Left renal cortex interstitium (tissue), 4 donors: ENCODE measurements at places on chromosomes 11 and 22. TPM values are rescaled to one million over a fixed set of nuclear protein-coding genes. Genes with fewer than 3 reads are reported as not detected.

DNA sequence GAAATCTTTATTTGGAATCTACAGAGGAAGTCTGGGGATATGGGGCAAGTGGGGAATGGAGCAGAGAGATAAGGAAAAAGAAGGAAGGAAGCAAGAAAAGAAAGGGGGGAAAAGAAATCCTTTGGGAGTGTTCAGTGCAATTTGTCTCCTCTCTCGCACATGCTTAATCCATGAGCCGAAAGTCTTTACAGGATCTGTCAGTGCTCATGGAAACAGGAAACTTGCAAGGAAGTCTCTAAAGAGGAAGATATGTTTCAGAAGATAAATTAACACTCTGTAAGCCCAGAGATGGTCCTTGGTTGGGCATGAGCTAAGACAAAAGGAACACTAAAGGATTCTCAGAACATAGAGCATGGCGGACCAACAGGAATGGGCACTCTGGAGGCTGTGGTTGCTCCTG is 47.9 kb upstream of the FLI1 start:
- DNase-seq: no peak

- DNase-seq: no peak
Observed at GRCh38 chr11:69427906-69428880, 53.3 kb upstream of the LINC01488 start.

GRCh38 chr11:70583781-70584218 is 185.5 kb downstream of the CTTN start:
- no peak for DNase-seq

SLC22A9 gene
- polyA plus RNA-seq: not detected

DNA sequence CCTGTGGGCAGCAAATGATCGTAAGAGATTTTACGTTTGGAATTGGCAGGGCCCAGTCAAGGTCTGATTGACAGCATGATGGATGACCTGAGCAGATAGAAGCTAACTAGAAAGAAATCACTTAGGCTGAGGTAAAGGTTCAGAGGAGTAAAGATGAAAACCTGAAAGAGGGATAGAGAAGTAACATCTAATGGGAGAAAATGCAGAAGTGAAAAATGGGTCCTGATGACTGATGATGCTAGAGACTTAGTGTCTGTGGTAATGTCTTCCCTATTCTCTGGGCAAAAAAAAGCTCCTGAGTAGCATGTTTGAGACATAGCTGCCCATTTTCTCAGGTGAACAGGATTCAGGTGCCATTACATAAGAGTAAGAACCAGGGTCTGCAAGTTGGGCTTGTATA is 628.8 kb upstream of the ANO5 start:
- DNase-seq: no peak

GRCh38 chr11:67409261-67409666 is 5.4 kb downstream of the TBC1D10C start:
- no peak for DNase-seq

DNA sequence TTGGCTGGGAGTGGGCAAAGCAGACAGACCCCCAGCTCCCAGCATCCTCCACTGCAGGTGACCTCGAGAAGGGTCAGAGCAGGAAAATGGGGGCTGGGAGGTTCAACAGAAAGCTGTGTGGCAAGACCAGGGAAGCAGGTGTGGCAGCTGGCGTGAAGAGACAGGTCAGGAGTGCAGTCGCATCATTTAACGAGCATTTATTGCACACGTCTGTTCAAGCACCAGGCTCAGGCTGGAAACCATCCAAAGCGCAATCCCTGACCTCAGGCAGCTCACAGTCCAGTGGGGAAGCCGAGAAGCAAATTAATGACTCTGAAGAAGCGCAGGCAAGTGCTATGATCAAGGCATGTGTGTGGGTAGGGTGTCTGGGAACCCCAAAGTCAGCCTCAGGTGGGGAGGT is 7.4 kb downstream of the SLC25A45 start:
- no peak for DNase-seq

LUZP2 gene
- polyA plus RNA-seq: 1.3 TPM

CD44 gene
- 10.7 TPM for polyA plus RNA-seq

- DNase-seq: no peak
Observed at GRCh38 chr11:45225277-45225676, 60.9 kb downstream of the SYT13 start.

MMP7 gene
- 22.7 TPM for polyA plus RNA-seq

GRCh38 chr11:83025267-83025704 is 46.4 kb downstream of the RAB30 start:
- DNase-seq: no peak

UBQLN3 gene
- polyA plus RNA-seq: not detected

- no peak for DNase-seq
Observed at GRCh38 chr11:62477927-62478326, 59.1 kb downstream of the SCGB1A1 start.

GRCh38 chr11:127195501-127196120 is 195.0 kb upstream of the KIRREL3 start:
- DNase-seq: no peak

DNA sequence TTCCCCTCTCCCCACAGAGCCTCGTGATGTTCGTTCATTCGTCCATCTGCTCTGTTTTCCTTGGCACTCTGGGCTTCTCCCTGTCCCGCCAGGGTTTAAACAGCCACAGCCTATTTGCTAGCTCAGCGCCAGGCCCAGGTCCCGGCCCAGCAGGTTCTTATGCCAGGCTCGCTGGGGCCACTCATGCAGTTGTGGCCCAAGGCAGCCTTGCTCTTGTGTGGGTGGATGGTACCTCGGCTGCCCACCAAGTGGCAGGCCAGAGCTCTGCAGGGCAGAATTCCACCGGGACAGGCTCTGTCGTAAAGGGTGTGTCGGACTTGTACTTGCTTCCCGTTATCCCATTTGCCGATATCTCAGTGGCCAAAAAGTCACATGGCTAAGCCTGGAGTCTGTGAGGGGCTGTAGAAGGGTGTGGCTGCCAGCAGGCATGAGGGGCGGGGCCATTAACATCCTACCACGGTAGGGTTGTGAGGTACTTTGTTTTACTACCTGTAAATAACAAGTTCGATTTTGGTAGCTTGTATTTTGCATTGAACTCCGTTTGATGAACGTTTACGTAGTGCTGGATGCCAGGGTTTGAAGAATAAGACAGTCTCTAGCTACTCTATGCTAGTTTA is 7.9 kb downstream of the FAM118A start:
- DNase-seq: no peak

ST14 gene
- polyA plus RNA-seq: 38.9 TPM

PVALB gene
- 3.7 TPM for polyA plus RNA-seq

- no peak for DNase-seq
Observed at GRCh38 chr22:44191036-44191454, 10.3 kb downstream of the PARVG start.

- DNase-seq: no peak
Observed at GRCh38 chr11:120224972-120225909, 14.4 kb downstream of the OAF start.

DNA sequence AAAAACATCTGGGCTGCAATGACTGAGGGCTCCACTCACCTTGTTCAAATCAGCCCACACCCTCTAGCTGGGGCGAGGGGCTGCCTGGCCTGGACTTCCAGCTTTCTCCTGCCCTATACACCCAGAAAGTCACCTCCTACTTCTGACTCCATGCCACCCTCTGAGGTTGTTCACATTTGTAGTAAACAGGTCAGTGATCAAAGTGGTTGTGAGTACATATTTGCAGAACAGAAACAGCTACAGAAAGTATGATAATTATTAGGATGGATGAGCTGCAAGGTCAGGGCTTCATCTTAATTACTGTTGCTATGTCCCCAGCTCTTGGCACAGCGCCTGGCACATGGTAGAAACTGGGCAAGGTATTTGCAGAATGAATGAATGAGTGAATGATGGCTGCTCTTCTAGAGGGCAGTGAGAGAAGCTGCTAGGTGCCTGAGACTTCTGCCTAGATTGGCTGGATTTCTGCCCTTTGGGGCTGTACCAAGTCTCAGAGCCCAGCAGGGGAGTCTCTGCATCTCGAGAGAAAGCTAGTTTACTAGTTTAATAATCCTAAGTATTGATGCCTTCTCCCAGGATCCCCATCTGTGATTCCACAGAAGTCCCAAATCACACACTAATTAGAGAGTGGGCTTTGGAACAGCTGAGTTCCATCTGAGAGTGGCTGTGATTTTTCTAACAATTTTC is 36.0 kb downstream of the SYT13 start:
- peak; percentile 13 for DNase-seq

DNA sequence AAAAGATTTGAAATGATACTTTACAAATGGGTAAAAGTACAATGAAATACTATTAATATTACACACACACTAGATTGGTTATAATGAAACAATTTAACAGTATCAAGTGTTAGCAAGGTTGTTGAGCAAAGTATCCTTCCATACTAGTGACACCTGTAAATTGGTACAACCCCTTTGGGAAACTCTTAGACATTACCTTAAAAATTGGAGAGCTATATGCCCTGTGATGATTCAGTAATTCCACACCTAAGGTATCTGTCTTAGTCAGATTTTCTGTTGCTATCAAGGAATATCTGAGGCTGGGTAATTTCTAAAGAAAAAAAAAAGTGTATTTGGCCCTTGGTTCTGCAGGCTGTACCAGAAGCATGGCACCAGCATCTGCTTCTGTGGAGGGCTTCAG is 7.4 kb upstream of the GDPD4 start:
- DNase-seq: no peak

GRCh38 chr22:20405931-20406685 is 12.2 kb downstream of the ZNF74 start:
- DNase-seq: no peak

OR52H1 gene
- not detected for polyA plus RNA-seq

- DNase-seq: no peak
Observed at GRCh38 chr22:41833369-41834004, 582 bp downstream of the SREBF2 start.

- no peak for DNase-seq
Observed at GRCh38 chr11:109015283-109015682, 350.4 kb downstream of the DDX10 start.

PDE3B gene
- polyA plus RNA-seq: 6.8 TPM

GRCh38 chr11:134463716-134464115 is 51.7 kb upstream of the B3GAT1 start:
- DNase-seq: no peak

KRTAP5-1 gene
- polyA plus RNA-seq: 0.56 TPM

DNA sequence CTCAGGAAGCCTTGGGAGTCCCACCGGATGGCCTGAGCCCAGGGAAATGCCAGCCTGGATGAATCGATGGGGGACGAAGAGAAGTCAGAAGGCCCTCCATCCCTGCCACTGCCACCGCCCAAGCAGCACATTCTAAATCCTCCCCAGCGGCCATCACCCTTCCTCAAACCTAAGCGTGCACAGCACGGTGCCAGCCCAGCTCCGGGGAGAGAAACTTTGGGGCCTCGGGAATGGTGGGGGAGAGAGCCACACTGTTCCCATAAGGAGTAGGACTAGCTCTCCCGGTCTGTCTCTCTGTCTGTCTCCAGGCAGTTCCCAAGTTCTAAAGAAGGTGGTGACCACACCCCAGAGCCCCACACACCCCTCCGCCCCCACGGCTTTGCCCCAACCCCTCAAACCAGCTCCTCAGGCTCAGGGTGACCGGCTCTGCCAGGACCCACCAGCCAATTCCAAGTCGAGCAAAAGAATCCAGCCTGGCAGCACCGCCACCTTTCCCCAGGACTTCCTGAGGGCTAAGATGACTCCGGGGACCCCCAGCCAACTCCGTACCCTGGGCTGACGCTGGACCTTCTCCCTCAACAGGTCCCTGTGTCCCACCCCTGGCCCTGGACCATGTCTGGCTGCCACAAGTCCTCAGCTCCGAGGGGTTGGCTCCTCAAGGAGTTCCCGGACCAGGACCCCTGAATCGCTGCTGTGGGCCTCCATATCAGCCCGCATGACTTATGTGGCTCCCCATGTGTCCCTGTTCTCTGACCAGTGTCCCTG is 2.7 kb downstream of the AHNAK start:
- no peak for DNase-seq

GRCh38 chr22:37163575-37164504 is 14.1 kb upstream of the IL2RB start:
- DNase-seq: no peak

GANAB gene
- polyA plus RNA-seq: 390 TPM

- peak; percentile 71 for DNase-seq
Observed at GRCh38 chr22:23750714-23751440, at the start of gene ZNF70. ZNF70 (minus strand) TSS chr22:23751112; CDS start chr22:23745140, 5,972 bp downstream.

MRGPRX4 gene
- polyA plus RNA-seq: not detected

GRCh38 chr11:45872651-45873356 is 12.6 kb upstream of the MAPK8IP1 start:
- DNase-seq: no peak

BRSK2 gene
- 0.60 TPM for polyA plus RNA-seq

ALG12 gene
- polyA plus RNA-seq: 43.3 TPM

DNA sequence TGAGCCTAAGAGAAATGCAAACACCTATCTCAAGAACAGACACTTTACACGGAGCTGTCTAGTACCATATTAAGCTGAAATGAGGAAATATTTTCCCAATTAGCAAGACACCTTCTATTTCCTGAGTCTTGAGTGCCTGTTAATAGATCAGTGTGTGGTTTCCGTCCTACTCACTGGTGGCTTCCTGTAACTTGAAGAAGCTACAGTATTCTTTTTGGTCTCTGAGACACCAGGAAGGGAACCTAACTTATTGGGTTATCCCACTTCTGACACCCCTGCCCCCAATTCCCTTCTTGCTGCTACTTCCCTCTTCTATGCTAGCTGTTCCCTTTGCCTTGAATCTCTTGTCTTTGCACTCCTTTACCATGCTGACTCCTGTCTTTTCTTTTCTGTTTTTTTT is 92.7 kb downstream of the FDX1 start:
- DNase-seq: no peak

DNA sequence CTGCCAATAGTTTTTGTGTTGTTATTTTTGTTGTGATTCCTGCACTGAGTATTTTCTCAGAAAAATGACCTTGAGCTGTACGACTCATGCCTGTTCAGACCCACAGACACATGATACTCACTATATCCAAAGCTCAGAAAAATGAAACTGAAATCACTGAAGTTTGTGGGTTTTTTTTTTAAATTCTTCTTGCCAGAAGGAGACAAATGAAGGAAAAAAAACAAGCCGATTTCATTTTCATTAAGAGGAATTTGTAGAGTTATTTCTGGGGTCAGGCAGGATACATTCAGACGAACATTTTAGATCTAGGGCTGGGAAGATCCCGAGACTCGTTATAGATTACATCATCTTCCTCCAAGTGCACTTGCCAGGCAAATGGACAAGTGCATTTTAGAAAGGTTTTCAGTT is 60.4 kb downstream of the BMAL1 start:
- no peak for DNase-seq

DNA sequence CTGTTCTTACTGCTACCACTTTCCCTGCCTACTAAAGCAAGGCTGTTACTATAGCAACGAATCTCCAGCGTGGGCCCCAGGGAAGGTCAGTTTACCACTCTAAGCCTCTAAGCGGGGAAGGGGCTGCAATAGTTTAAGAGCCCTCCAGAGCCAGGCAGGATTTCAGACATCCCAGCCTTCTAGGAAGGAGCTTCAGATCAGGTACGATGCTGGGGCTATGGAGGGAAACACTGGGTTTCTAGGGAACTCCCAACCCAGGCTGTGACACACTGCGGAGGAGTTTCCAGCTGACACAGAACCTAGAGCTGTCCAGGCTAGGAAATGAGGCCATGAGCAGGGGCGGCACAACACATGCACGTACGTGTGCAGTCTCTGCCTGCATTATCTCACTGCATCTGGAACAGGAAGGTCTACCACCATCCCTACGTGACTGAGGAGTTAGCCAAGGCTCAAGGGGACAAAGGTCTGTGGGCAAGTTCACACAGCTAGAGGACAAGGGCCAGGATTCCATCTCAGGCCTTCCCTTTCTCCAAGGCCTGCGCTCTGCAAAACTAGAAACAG is 20.4 kb downstream of the HPS4 start:
- DNase-seq: peak; percentile 45

TMEM191C gene
- polyA plus RNA-seq: 2.3 TPM
